ENCODE measurements at places on chromosomes 3 and 15. TPM values are rescaled to one million over a fixed set of nuclear protein-coding genes. Genes with fewer than 3 reads are reported as not detected.

Gene CHRM5
- 2.3 TPM for total RNA-seq

Gene CCR9
- 0.30 TPM for total RNA-seq

Gene MITF
- total RNA-seq: 10.4 TPM

Gene FETUB
- not detected for total RNA-seq

GRCh38 chr3:54575618-54575960 lies 352.3 kb downstream of the LRTM1 start:
- DNase-seq: no peak

- DNase-seq: no peak
These were observed 96.5 kb upstream of the TNFAIP8L3 start for GRCh38 chr15:51191072-51191670.

DNA sequence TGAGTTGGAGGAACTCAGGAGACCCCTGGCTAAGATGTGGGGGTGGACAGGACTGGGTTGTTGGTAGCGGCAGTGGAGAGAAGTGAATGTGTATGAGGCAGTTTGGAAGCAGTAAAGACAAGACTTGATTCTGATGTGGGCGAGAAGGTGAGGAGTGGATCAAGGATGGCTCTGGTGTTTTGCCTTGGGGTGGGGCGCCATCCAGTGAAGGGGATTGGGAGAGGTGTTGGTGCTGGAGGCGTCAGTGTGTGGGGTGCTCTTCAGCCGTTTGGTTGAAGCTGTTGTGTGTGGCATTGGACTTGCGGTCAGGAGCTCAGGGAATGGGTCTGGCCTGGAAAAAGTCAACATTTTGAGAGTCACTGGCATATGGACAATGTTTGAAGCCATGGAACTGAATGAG lies 13.3 kb downstream of the FAN1 start:
- no peak for DNase-seq

DNA sequence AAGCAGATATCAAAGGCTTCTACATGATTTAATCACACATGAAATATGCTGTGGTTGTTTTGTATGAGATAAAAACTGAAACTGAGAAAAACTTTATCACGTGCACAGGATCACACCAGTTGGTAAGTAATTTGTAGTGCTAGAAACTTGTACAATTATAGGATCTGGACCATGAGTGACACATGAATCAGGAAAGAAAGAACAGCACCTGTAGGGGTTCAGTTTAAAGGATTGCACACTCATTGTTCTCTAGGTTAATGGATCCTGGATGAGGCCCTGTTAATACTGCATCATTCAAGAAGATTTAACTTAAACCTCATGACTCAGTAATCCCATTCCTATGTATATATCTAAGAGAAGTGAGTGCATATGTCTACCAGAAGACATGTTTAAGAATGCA lies 87.9 kb downstream of the STT3B start:
- no peak for DNase-seq

DNA sequence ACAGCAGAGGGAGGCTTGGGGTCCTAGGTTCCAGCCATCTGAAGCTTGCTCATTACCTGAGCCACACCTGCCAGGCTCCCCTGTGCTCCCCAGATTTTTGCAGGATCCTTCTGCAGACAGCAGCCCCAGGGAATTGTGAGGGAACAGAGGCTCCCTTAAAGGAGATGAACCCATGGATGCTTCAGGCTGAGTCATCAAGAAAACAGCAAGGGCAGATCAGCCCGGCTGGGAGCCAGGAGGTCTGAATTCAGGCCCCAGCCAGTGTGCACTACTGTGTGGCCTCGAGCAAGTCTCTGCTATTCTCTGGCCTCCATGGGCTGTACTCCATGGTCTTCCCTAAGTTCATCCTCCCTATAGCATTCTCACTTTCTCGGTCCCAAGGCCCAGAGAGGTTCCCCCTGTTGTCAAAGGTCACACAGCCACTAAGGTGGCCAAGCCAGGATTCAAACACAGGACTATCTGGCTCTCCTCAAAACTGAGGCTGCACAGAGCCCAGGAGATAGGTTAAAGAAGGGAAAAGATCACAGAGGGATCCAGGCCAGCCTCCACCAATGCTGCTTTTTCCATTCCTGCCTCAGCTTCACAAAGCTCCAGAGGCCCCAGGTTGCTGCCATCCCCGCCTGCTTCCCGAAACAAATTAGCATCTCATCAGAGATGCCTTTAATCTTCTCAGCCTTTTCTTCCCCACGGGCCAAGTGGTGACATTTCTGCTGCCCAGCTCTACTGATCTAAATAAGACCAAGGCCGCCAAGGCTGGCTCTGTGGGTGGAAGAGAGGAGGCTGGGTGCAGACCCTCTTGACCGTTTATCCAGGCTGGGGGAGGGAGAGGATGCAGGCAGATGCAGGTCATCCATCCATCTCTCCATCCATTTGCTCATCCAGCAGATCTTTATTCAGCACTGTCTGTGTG lies 21.2 kb upstream of the GRIP2 start:
- DNase-seq: no peak

- DNase-seq: no peak
These were observed 4.5 kb upstream of the MYRIP start for GRCh38 chr3:39804951-39805350.

DNA sequence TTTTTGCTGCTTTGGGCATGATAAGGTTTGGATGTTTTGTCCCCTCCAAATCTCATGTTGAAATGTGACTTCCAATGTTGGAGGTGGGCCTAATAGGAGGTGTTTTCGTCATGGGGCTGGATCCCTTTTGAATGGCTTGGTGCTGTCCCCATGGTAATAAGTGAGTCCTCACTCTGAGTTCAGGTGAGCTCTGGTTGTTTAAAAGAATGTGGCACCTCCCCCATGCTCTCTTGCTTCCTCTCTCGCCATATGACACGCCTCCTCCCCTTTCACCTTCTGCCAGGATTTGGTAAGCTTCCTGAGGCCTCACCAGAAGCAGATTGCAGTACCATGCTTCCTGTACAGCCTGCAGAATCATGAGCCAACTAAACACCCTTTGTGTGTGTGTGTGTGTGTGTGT lies 255.5 kb downstream of the EPHB1 start:
- no peak for DNase-seq

GRCh38 chr15:99433757-99434450 lies 131.9 kb upstream of the MEF2A start:
- no peak for DNase-seq

DNA sequence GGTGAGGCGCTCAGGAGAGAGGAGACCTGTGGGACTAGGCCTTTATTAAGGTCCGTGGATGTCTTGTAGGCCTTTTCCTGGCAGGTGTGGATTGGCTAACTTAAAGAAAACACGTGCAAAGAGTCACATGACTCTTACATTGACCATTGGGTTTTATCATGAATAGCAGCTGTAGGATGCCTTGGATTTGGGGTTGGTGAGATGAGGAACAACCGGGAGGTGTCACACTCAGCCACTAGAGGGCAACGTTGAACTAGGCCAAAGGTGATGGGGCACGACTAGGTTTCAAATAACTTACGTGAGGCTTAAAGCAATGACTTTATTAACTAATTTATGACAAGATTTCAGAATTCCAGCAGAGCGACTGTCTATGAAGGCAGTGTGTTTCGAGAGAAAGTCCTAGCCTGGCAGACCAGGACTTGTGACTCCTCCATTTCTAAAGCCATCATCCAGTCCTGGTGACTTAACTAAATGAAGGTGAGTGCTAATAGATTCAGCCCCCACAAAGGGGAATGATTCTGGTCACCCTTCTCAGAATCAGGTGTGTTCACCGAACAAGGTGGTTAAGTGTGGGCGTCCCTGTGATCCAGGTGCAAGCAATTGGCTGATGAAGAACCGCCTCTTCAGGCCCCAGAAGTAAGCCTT lies 345.6 kb downstream of the MCTP2 start:
- DNase-seq: no peak

- no peak for DNase-seq
These were observed 1.6 kb downstream of the BDH1 start for GRCh38 chr3:197554196-197554561.
